SK-N-SH (cell line): ENCODE measurements at places on chromosomes 1 and 21. TPM values are rescaled to one million over a fixed set of nuclear protein-coding genes. Genes with fewer than 3 reads are reported as not detected.
A peak's percentile ranks its signal among the peaks of the same experiment; 100 is the strongest.

DNA sequence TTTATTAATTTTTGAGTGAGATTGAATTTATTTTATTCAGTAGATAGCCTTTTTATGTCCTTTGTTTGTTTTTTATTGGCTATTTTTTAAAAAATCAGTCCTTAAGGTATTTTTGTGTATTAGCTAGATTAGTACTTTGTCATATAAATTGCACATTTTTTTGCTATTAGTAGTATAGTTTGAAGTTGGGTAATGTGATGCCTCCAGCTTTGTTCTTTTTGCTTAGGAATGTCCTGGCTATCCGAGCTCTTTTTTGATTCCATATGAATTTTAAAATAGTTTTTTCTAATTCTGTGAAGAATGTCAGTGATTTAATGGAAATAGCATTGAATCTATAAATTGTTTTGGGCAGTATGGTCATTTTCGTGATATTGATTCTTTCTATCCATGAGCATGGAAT is 80.4 kb downstream of the MAN1A2 start:
- no peak for DNase-seq
- no peak overlapping the region for H3K27ac ChIP-seq
- H3K36me3 ChIP-seq, result peaks cover 48% of the 10 kb centered on the region
- H3K27me3 ChIP-seq, result no peaks in the 10 kb centered on the region

Gene FALEC
- polyA plus RNA-seq, result 0.50 and 0.72 TPM in 2 replicates

GRCh38 chr1:241857131-241857530 is 9.1 kb downstream of the EXO1 start:
- DNase-seq, result peak; percentile 45
- H3K4me3 ChIP-seq, result no peak overlapping the region
- H3K27me3 ChIP-seq, result no peaks in the 10 kb centered on the region
- H3K4me1 ChIP-seq, result no peaks in the 10 kb centered on the region
- H3K36me3 ChIP-seq, result peaks cover 22% of the 10 kb centered on the region
- no peak overlapping the region; the same call in 1 of the 2 replicates for H3K27ac ChIP-seq

DNA sequence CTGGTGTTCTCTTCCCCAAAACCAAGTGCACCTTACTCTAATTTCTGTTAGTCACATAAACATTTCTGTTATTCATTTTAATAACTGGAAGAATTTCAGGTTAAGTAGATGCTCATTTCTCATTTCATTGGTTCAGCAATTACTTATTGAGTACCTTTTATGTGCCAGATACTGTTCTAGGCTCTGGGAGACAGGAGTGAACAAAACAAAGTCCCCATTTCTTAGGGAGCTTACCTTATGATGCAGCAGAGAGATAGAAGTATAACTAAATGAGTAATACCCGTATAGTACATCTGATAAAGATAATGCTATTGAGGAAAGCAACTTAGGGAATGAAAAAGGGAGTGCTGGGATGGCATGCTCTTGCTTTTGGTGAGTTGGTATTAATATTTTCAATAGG is 33.7 kb downstream of the LRRC8C start:
- H3K4me1 ChIP-seq, result peaks cover 6% of the 10 kb centered on the region
- DNase-seq, result no peak
- no peak overlapping the region; the same call in 1 of the 2 replicates for H3K27ac ChIP-seq
- H3K27me3 ChIP-seq, result no peaks in the 10 kb centered on the region
- no peaks in the 10 kb centered on the region for H3K36me3 ChIP-seq

Gene RSPH1
- 0.97 and 1.1 TPM in 2 replicates for polyA plus RNA-seq

DNA sequence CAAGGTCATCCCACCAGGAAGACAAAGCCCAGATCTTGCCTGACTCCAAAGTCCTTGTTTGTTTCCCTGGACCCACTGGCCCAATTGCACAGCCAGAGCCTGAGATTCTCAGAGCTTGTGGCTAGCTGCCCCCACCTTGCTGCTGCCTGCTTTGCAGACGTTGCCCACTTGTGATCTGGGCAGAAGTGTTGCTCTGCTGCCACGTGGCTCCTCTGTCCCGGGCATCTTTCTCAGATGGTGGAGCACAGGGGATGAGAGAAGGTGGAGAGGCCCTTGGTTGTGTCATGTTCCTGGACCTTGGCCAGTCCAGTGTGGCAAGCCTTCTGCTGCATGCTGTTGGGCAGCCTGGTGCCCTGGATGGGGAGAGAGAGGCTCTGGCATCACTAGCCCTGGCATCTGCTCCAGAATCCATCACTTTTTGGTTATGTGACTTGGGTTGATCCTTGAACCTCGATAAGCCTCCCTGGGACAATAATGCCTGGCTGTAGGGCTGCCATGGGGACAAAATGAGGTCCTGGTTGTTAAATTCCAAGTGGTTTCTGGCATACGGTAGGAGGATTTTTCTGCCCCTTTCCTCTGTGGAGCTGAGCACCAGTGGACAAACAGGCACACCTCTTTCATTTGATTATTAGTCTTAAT is 1.5 kb upstream of the NR0B2 start:
- H3K4me1 ChIP-seq, result peaks cover 8% of the 10 kb centered on the region; the same call in 1 of the 2 replicates
- no peak overlapping the region for H3K27ac ChIP-seq
- H3K36me3 ChIP-seq, result no peaks in the 10 kb centered on the region
- DNase-seq, result no peak
- no peak overlapping the region for H3K4me3 ChIP-seq
